ENCODE measurements at places on chromosomes 6 and 20. TPM values are rescaled to one million over a fixed set of nuclear protein-coding genes. Genes with fewer than 3 reads are reported as not detected.

Gene CASS4
- total RNA-seq = 0.71 TPM

DNA sequence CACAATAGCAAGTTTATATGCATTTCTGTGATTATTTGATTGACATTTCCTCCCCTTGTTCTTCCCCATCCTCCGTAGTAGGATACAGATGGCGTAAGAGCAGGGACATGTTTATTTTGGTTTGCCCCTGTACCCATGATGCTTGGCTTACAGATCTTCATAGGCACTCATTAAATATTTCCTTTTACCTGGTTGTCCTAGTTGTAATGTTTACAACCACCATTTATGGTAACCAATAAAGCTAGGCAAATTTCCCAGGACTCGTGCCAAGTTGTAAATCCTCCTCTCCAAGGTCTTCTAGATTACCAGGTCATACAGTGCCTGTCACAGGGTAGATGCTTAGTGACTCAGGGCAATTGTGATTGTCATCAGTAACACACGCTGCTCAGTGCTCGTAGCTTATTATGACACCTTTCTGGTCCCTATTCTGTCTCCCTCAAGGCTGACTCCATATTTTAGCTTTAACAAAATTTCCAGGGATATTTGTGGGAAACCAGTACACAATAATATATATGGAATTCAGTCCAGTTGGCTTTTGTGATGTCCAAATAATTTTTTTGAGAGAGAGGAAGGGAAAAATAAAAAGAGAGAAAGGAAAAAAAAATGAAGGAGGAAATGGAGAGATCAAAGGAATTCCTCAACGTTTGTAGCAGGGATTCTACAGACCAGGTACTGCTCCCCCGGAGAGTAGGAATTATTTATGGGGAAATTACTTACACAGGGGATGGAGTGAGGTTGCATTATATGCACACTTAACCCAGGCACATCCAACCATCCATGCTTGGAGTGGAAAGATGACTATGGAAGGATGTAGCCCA lies 24.6 kb downstream of the CYP24A1 start:
- no peak for DNase-seq

DNA sequence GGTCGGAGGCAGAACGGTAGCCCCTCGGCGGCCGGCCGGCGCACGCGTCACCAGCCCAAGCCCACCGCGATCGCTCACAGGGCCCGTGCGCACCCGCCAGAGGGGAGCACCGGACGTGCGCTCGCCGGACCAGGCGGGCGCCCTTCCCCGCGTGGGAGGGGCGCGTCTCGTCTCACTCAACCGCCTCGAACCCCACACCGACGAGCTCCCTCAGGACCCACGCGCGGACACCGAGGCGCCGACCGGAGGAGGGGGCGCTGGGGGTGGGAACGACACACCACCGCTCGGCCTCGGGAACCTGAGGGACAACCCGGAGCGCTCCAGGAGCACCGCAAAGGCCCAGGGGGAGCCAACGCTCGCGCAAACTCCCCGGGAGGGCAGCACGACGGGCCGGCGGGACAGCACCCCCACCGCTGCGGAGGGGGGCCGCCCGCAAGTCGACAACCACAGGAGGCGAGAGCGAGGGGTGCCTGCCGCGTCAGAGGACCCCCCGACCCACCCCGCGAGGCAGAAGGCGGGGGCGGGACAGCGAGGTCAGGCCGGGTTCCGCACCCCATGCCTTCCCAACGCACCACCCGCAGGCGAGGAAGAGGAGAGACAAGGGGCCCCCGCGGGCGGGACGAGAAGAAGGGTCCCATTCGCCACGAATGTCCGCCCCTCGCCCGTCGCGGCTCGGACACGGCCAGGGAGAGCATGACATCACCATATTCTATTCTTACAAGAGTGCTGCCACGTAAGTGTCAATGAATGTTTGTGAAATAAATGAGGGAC lies 512.7 kb upstream of the ZNF337 start:
- DNase-seq = peak; percentile 41

Gene NOX3
- total RNA-seq = not detected

- no peak for DNase-seq
Observed at GRCh38 chr6:169571123-169571962, 130.5 kb downstream of the WDR27 start.

- no peak for DNase-seq
Observed at GRCh38 chr6:136593748-136594490, 43.7 kb upstream of the MAP7 start.

Gene TNF
- total RNA-seq = 0.63 TPM

Gene ECT2L
- total RNA-seq = 0.43 TPM

DNA sequence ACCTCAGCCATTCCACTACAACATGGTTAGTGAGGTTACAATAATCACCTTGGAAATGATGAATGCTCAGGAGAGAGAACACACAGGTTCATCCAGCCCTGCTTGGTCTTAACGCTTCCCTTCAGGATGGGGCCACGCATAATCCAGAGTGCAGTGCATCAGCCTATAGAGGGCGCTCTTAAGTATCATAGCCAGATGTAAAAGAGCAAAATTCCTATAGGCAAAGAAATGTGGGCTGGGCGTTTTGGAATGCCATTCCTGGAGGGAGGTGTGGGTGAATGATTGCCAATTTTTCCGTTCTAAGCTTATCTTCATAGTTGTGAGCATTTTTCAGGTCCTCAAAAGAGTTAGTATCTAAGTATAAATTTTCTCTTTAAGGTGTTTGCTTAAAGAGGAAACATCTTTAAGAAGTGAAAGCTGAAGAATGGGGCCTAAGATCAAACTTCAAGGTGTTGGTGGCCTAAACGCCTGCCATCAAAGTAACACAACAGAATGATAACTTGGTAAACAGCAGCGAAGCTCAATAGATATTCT lies 1.8 kb downstream of the RIPOR2 start:
- no peak for DNase-seq

DNA sequence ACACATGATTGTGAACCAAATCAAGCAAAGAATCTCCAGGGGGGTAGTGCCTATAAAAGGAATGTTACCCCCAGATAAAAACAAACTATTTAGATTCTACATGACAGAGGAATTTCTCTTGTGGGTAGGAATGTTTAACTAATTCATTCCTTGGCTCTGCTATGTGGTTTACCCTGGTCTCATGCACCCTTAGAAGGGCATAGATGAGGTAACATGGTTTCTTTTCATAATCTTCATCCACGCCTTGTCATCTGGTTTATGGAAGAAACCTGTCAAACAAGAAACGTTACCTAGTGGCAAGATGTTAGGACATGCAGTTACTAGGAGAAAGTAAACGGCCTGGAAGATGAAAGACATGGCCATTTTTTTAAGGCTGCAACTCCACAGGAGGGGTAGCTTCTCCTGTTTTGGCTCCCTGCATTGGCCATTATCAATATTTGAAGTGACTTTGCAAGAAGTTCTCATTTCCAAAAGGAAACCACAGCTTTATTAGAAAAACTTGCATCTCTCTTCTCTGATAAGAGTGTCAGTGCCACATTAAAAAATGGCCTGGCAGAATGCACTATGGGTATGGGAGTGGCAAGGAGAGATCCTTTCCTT lies 45.5 kb downstream of the STX11 start:
- DNase-seq = no peak

DNA sequence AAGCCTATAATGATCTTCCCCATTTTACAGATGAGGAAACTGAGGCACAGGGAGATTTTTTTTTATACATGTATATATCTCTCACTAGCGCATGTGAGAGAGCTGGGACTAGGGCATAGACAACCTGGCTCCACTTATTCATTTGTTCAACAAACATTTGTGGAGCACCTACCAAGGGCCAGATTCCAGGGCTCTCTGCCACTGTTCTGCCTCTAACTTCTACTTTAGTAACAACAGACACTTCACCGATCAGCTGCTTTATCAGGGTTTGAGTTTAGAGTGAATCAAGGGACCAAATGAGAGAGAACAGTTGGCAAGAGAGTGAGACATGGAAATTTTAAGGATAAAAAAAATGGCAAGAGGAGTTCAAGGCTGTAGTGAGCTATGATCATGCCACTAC lies 7.4 kb downstream of the ADAT2 start:
- no peak for DNase-seq

GRCh38 chr6:16374461-16375200 lies 136.2 kb downstream of the GMPR start:
- DNase-seq = no peak

Gene DNAH8
- total RNA-seq = not detected
